Activated CD4-positive, alpha-beta T cell treated with anti-CD3 and anti-CD28 coated beads, Interleukin-2, amount 10 ng/mL, durations not matched to agents 7 days and 5 days (primary cell): ENCODE measurements at places on chromosomes 7 and 10.

- no peak for DNase-seq
Measured at GRCh38 chr7:151075978-151076426, 4.6 kb downstream of the FASTK start.

DNA sequence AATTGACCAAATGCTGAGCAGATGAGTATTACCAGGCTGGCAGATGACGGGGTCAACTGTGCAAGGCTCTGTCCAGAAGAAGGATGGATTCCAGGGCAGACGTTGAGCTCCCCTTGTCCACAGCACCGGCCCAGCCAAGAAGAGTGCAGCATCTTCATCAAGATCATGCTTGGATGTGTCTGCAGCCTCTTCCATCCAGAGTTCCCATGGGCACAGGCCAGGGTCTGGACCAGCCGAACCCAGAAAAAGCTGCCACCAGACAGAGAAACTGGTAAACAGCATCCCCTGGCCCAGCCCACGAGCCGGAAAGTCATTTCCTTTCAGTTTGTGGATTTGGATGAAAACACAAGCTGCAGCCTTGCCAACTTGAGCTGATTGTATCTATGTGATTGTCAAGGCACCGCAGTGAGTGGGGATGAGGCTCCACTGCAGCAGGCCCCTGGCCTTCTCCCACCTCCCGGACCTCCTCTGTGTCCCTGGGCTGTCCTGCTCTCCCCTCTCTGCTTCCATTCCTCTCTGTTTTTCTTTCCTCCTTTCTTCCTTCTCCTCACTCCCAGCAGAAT is 321.8 kb downstream of the TCERG1L start:
- DNase-seq: peak; percentile 4

DNA sequence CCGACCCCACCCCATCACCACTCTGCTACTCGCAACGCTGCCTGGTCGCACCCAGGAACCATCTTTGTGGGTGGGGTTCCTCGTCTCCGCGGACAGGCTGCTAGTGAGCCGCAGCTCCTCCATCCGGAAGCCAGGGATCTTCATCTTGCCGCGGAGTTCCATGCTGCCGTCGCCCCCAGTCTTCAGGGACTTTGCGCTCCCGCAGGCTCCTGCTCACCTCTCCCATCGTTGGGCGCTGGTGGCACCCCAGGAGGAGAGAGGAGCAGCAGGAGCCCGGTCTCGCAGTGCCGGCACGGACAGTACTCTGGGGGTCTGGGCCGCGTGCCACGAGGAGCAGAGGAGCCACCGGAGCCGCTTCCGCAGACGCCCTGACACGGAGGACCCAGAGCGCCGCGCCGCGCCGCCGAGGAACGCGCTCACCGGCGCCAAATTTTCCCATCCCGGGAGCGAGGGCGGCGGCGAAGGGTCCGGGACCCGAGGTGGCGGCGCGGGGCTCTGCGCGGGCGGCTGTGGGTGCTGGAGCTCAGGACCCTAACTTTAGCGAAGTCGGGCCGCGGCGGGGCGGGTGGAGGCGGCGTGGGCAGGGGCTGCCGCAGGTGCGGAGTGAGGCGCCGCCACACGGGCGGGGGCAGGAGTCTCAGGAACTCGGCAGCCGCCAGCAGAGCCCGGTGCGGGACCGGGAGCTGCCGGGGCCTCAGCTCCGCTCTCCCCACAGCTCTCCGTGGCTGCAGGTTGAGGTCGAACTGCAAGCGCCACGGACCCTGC is 750.1 kb upstream of the SORCS1 start:
- no peak for DNase-seq

GRCh38 chr10:118523775-118524174 is 71.7 kb downstream of the PRLHR start:
- no peak for DNase-seq

GRCh38 chr7:103887853-103888602 is 101.4 kb downstream of the RELN start:
- no peak for DNase-seq

DNA sequence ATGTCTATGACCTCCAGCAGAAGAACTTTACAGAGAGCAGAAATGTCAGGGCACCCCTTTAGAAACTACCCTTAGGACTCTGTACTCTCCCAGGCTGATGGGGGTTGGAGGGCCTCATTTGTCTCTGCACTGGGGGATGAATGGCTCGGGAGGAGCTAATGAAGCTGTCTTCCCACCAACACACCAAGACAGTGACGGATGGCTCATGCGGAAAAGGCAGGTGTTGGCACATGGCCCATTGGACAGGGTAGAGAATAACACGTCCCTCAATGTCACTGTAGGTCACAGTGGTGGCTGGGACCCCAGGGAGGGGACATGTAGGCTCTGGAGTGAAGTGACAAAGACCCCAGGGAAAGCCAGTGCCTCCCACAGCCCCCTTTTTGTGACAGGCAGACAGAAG is 64.0 kb upstream of the PCBD1 start:
- DNase-seq: no peak

DNA sequence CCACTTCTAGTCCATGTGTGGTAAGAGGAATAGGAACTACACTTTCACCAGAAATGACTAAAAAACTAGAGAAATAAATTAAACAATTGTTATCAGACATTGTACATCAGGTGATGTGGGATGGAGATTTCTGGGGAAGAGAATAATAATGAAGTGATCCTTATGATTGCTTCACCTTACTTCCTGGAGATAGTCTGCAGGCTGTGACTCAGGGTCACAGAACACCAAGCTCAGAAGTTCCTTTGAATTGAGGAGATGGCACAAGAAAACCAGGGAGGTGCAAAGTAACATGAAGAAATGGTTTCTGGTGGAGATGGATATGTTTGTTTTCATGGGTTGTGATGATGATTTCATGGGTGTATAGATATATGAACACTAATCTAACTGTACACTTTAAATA is 44.5 kb downstream of the ZWINT start:
- no peak for DNase-seq

GRCh38 chr10:36721871-36722270 is 403.5 kb upstream of the ANKRD30A start:
- no peak for DNase-seq

GRCh38 chr10:80472234-80473095 is 18.4 kb downstream of the TSPAN14 start:
- DNase-seq: no peak

DNA sequence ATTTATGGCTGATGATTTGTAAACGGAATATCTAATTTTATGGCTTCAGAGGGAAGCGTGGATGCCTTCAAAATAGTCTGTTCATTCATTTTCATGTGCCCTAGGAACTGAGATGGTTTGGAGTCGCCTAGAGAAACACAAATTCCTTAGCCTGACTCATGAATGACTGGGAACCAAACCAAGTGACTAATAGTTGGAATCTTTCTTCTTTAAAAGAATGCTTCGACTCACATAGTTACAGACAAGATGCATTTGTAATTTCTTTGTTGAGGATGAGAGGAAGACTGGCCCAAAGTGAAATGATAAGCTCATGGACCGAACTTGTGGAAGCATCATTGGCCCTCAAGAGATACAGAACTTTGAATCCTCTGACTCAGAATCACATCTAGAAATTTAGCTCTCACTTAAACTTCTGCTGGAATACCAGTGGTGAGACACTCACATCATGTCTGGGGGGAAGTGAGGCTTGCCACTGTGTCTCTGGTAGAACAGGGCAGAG is 1107.2 kb downstream of the NRG3 start:
- no peak for DNase-seq

GRCh38 chr7:111424768-111425167 is 137.5 kb downstream of the IMMP2L start:
- DNase-seq: no peak

- DNase-seq: no peak
Measured at GRCh38 chr10:100866010-100866409, 46.8 kb upstream of the SLF2 start.

DNA sequence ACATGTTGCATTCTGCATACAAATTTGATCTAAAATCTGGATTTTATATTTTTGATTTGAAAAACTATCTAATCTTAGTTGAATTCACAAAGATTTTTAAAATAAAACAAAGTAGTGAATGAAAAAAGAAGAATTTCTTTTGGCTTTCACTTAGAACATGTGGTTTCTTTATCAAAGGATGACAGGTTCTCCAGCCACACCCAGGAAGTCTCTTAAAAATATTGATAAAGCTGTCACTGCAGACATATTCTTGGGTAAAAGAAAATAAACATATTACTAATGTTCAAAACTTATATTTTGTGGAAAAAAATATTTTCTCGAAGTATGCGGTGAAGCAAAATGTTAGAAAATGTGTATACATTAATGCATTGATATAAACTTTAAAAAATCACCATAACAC is 44.3 kb downstream of the ARL4A start:
- DNase-seq: peak; percentile 23

GRCh38 chr10:48399056-48399541 is 92.6 kb downstream of the MAPK8 start:
- no peak for DNase-seq

- no peak for DNase-seq
Measured at GRCh38 chr10:34193931-34194626, 621.0 kb downstream of the PARD3 start.

DNA sequence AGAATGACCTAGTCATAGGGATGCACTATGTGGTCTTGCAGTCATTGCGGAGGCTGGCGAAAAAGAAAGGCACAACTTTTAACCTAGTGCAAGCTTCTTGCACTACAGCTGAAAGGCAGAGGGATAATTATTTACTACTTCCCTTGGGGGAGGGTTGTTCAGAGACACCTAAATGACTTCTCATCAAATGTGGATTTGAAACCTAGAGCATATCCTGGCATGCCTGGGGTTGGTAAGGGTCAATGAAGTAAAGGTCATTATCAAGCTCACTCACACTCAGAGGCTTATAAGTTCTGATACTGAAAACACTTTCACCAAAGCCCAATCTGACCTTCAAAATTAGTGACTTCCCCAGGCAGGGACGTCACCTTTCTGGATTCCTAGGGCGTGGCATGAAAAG is 108.9 kb upstream of the AMPH start:
- no peak for DNase-seq

DNA sequence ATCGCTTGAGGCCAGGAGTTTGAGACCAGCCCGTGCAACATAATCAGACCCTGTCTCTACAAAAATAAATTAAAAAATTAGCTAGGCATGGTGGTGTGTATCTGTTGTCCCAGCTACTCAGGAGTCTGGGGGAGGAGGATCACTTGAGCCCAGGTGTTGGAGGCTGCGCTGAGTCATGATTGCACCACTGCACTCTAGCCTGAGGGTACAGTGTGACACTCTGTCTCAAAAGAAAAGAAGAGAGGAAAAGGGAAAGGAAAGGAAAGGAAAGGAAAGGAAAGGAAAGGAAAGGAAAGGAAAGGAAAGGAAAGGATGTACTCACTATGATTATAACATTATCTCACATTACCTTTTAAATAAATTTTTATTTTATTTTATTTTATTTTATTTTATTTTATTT is 56.5 kb upstream of the MPP7 start:
- DNase-seq: no peak

DNA sequence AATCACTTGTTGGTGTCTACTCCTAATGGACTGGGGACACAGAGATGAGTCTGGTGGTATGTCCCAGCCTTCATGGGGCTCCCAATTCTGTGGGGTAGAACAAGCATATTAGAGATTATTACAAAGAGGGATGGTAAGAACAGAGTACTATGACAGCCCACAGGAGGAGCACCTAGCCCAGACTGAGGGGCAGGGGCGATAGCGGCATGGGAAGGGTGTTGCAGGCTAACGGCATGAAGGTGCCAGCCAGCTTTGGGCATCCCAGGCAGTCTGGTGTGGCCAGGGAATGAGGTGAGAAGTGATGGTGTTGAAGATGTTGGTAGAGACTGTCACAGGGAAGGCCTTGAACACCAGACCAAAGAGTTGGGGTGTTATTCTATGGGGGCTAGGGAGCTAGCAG is 280.0 kb downstream of the RPS24 start:
- no peak for DNase-seq

DNA sequence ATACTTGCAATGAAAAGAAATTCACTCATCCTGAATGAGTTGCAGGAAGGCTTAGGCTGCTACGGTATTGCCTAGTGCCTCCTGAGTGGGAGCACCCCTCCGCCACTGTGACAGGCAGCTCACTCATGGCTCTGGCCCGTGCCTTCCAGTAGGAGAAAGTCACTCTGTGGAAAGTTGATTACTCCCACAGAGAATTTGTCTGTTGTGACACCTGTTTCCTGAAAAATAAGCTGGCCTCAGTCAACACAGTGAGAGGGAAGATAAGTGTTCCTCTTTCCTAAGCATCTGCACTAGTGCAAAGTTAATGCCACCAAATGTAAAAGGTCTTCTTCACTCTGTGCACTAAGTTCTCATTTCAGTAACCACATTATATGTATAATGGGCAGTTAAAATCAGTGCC is 158.8 kb upstream of the INHBA start:
- DNase-seq: no peak

GRCh38 chr10:24465891-24466818 is 257.2 kb downstream of the KIAA1217 start:
- peak; percentile 24 for DNase-seq

DNA sequence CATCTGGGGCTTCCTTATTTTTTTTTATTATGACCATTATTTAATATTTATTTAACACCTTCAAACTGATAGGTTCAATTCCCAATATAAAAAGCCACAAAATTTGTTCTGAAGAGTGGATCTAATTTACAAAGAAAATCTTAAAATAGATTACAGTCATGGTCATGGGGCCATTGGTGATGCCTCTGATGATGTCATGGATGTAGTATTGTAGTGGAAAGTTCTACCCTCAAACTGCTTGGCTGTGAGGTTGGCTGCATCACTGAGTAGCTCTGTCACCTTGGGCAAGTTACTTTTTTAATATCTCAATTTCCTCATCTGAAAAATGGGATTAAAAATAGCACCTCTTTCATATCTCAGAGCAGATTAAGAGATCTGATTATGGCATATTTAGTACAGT is 128.5 kb downstream of the DKK1 start:
- DNase-seq: no peak

- DNase-seq: no peak
Measured at GRCh38 chr10:125568156-125568555, 114.8 kb downstream of the TEX36 start.

DNA sequence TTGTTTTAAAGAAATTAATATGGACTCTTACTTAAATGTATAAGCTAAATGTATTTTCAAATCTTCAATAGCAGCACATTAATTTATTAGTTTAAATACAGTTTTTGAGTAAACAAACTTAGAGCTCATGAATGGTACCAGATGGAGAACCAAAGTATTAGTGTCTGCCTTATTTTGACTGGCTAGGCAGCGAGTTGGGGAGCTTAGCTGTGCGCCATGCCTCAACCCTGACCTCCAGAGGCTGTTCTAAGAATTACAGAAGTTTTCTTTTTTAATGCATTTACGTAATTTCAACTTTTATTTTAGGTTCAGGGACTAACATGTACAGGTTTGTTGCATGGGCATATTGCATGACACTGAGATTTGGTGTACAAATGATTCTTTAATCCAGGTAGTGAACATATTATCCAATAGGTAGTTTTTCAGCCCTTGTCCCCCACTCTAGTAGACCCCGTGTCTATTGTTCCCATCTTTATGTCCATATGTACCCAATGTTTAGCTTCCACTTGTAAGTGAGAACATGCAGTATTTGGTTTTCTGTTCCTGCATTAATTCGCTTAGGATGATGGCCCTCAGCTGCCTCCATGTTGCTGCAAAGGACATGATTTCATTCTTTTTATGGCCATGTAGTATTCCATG is 166.8 kb downstream of the IQUB start:
- no peak for DNase-seq
